Stimulated activated CD4-positive, alpha-beta T cell treated with anti-CD3 and anti-CD28 coated beads, Interleukin-1b, Interleukin-23, amount 100 ng/mL, for 1 hour (primary cell): ENCODE measurements at places on chromosomes 6 and 20.

DNA sequence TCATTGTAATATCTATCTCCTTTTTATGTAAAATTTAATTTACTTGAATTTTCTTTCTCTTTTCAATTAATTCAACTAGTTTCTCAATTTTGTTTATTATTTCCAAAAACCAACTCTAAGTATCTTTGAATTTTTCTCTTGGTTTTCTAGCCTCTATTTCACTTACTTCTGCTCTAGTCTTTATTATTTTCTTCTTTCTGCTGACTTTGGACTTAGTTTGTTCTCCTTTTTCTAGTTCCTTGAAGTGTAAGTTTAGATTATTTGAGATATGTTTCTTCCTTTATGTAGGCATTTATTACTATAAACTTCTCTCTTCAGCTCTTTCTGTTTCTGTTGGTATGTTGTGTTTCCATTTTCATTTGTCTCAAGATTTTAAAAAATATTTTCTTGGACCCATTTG is 70.8 kb downstream of the TNFAIP3 start:
- DNase-seq: no peak

DNA sequence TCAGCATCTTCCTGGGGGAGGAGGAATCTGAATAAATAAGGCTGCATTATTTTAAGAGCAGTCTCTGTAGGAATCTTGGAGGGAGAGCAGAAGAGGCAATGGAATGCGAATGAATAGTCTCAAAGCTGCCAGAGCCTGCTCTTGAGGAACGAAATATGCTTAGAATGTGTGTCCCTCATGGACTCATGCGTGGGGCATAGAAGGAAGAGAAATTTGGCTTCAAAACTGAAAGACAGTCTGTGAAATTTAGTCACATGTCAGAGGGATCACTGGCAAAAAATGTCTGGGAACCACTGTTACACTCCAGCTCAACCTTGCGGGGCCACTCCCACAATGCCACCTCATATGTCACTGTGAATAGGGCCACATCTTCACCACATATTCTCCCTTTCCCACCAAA is 95.5 kb downstream of the GJA10 start:
- no peak for DNase-seq

DNA sequence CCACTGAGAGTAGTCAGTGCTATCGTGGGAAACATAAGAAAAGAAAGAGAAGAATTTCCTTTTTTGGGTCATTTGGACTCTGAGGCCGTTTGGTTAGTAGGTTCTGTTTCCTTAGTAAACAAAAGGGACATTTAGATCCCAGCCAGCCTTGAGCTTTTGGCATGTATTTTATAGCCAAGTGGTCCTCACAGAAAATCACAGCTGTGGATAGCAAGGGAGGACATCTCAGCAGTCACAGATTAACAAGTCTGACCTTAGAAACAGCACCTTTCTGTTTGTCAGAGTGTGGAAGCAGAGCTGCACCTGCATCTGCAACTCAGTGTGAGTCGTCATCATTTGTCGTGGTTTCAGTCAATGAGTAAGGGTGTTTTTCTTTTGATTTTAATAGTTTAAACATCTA is 40.5 kb downstream of the FAM120B start:
- DNase-seq: no peak

GRCh38 chr6:126904176-126904575 is 214.3 kb upstream of the RSPO3 start:
- no peak for DNase-seq

GRCh38 chr20:59392736-59393135 is 92.3 kb downstream of the EDN3 start:
- no peak for DNase-seq

DNA sequence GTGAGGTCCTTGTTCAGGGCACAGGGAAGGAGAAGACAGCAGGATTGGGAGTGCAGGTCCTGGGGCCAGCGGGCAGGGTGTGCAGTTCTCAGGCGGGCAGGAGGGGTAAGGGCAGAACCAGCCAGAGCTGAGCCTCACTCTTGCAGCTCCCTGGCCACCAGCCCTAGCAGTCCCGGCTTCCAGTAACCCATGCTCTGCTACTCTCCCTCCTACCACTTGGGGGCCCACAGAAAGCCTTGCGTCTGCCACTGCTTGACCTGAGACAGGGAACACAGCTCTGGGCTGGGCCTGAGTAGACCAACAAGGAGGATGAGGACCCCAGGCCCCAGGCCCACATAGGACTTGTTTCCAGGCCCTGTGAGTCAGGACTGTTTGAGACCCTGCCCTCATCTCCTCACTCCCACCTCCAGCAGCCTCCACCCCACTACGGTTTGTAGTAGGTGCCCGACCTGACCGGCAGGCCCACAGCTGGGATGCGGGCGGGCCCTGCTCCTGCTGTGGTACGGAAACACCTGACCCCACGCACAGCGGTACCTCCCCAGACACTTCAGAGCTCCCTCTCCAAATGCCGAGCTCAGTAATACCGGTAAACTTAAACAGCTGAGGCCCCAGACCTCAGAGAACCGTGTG is 39.2 kb downstream of the KCNK5 start:
- no peak for DNase-seq

GRCh38 chr6:111503194-111503593 is 20.2 kb upstream of the REV3L start:
- no peak for DNase-seq

DNA sequence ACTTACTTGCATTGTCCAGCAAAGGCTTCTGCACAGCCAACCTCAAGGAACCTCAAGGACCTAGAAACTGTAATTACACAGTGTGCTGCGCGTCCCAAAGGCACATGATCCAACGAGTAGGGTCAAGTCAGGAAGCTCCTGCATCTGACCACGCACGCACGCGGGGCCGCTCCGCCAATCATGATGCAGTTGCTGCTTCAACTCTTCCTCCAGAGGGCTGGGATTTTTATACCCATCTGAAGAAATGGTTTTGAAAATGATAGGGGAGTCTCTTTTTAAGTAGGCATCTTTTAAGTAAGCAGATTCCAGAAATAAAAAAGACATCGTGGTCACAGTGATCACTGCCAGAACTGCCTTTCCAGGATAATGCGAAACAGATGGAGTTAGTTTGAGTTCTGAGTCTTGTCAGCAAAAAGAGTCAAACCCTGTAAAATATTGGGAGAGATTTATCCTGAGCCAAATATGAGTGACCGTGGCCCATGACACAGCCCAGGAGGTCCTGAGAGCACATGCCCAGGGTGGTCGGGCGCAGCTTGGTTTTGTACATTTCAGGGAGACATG is 34.0 kb downstream of the KIF25 start:
- DNase-seq: no peak

GRCh38 chr6:47633141-47633540 is 65.2 kb upstream of the ADGRF4 start:
- DNase-seq: no peak

- DNase-seq: no peak
Observed at GRCh38 chr6:109912118-109912517, 66.0 kb upstream of the GPR6 start.

DNA sequence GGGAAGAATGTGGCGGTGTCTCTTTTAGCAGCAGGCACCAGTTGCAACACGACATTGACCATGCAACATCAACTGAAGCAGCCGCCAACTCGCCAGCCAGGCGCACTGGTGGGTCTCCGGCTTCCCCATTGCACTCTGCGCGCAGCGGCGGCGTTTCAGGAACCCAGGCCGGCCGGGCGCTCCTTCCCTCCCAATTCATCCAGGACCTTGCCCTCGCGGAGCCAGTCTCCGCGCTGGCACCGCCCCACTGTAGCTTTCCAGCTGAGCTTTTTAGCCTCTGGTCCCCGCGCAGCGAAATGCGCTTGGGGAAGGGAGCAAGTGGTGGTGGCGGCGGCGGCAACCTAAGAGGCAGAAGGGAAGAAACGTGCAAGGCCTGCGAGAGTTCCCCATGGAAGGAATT is 297.9 kb upstream of the RIMS1 start:
- DNase-seq: no peak

DNA sequence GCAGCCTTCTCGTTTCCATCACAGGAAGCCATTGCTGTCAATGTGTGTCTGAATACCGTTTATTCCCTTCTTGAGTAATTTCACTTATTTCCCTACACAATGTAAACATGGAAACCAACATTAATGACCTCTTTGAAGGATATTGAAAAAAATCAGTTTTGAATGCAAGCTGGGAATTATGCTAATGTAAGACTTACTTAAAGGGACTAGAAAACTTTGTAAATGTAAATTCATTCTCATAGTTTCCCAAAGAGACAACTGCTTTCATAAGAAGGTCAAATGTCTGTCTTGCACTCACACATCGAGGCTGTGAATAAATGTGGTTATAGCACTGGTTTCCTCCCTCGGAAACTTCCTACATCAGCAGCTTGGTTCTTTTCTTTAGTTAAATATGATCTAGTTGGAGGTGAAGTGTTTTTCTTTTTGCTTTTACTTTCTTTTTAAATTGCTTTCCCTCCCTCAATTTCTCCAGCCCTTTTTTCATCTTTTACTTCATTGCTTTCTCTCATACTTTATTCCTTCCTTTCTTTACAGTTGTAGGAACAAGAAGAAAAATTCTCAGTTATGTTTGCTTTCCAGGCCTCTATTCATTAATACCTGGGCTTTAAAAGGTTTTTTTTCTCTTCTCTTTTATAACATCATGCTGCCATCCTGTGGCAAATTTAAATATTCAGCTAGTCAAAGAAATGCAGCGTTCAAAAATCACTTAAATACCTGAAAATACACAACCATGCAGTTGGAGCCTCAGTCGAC is 108.3 kb downstream of the TNFAIP3 start:
- no peak for DNase-seq

- no peak for DNase-seq
Observed at GRCh38 chr6:53020005-53020744, 25.1 kb upstream of the GSTA4 start.

- no peak for DNase-seq
Observed at GRCh38 chr6:30244560-30244959, 31.4 kb upstream of the TRIM26 start.

GRCh38 chr6:74346936-74347535 is 651.0 kb downstream of the CD109 start:
- no peak for DNase-seq

DNA sequence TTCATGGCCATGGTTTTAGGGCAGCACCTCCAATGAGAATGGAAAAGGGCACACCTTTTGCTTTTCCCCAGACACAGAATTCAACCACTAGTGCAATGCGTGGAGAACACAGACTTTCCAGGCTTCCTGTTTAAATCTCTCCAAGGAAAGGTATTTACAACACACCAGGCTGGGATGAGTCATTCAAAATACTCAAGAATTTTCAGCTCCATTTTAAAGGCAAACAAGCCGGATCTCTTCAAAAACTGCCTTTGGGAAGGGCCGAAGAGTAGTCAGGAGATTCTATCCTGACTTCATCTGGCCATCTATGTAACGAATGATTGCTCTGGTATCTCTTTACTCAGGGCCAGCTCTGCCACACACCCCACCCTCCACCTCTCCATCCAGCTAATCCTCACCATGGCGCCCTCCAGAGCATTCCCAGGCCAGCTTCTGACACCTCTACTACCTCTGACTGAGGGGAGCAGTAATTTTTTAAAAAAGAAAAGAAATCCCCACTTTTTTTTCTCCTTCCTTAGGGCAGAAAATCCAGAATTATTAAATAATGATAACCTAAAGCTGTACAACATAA is 254.6 kb downstream of the LY86 start:
- DNase-seq: no peak

DNA sequence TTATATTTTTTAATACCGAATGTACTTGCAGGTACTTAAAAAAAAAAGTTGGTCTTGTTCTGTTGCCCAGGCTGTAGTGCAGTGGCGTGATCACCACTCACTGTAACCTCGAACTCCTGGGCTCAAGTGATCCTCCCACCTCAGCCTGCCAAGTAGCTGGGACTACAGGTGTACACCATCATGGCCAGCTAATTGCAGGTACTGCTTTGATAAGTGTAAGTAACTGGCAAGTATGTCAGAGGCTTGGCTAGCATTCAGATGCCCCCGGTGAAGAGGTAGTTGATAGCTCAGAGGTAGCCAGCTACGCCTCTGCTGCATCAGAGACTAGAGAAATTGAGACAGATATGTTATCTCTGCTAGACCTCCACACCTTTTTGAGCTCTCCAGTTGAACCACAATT is 40.5 kb downstream of the BTBD9 start:
- no peak for DNase-seq

- DNase-seq: no peak
Observed at GRCh38 chr6:10300071-10300470, 114.8 kb downstream of the TFAP2A start.

GRCh38 chr6:36851149-36851614 is 11.9 kb upstream of the CPNE5 start:
- no peak for DNase-seq

- no peak for DNase-seq
Observed at GRCh38 chr20:59125836-59126235, 37.8 kb upstream of the ZNF831 start.

DNA sequence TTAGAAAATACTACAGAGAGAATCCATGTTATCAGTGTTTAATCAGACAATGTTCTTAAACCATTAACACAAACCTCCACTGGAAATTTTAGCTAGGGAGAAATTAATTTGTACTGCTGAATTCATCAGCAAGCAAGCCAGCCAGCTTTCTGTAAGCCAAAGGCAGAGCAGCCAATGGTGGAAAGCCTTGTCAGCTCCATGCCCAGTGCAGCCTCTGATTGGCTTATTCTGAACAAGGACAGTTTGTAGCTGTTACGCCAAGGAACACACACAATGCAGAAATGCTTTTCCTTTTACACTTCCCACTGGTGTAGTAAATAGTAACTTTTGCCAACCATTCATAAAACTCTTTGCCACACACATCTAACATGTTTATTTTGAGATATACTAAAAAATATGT is 265.0 kb downstream of the TENT5A start:
- no peak for DNase-seq

- no peak for DNase-seq
Observed at GRCh38 chr6:139395891-139396301, 21.4 kb upstream of the CITED2 start.

- no peak for DNase-seq
Observed at GRCh38 chr6:7106752-7107577, 796 bp upstream of the RREB1 start.

GRCh38 chr20:53606364-53606985 is 12.8 kb upstream of the ZNF217 start:
- no peak for DNase-seq

- DNase-seq: no peak
Observed at GRCh38 chr6:136890986-136891385, 31.1 kb upstream of the SLC35D3 start.

DNA sequence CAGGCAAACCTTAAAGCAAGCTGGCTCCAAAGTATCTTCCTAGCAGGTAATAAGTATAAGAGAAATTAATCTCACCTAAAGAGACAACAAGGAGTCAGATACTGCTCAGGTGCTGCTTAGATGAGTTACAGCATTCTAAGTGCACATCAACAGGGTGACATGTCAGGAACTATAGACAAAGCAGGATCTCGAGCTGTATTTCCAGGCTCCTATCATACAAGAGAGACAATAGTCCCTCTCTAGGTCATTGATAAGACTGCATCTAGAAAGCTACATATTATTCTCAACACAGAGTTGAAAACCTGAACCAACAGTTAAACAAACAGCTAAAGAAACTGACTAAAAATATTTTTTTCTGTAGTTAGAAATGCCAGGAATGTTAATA is 3.9 kb downstream of the PTPRK start:
- DNase-seq: no peak

DNA sequence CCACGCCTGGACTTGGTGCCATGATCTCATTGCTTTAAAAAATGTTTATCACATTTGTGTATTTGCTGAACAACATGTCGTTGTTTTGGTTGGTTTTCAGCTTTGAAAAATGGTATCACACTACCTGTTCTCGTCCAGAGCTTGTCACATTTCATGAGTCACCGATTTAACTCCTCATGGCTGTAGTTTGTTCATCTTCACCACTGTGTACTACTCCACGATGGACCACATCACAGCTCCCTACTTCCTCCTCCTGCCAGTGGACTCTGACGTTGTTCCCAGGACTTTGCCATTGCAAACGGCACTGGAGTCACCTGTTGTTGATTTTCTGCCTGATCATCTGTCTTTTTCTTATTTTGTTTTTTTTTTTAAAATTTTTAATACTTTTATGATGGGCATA is 157.7 kb downstream of the ERMARD start:
- DNase-seq: no peak
